ENCODE measurements at places on chromosomes 5 and 9. TPM values are rescaled to one million over a fixed set of nuclear protein-coding genes. Genes with fewer than 3 reads are reported as not detected.

DNA sequence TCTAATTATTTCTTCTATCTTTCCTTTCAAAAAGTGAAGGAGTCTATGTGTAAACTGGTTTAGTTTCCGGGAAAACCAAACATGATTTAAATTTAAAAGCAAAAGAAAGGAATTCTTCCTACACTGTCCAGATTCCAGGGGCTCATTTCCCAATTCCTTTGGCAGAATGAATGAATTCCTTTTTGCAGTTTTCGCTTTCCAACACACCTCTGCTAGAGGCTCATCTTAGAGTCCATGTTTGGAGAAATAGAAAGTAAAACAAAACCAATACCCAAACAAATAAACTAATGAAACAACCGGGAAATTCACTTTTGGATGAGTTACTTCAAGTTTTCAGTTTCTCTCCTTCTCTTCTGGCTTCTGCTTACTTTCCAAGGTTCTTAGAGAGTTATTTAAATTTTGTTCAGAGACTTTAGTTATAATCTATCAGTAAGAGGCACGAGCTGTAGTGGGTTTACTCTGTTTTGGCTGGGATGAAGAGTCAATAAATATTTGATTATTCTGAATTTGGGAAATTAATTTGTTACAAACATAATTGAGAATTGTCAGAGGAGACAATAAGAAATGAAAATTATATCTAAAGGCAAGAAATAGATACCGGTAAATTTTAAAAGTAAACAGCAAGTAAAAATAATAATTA lies 365.0 kb upstream of the CDH9 start:
- H3K4me1 ChIP-seq = no peaks in the 10 kb centered on the region
- H3K36me3 ChIP-seq = peaks cover 9% of the 10 kb centered on the region
- no peak overlapping the region for H3K4me3 ChIP-seq
- no peak for DNase-seq

- no peak overlapping the region for H3K27ac ChIP-seq
- H3K36me3 ChIP-seq = peaks cover 15% of the 10 kb centered on the region
- H3K27me3 ChIP-seq = peaks cover 10% of the 10 kb centered on the region
- no peak overlapping the region for H3K4me3 ChIP-seq
Measured at GRCh38 chr9:19782005-19782404, 6.8 kb downstream of the SLC24A2 start.

- H3K36me3 ChIP-seq = peaks cover 4% of the 10 kb centered on the region
- H3K27ac ChIP-seq = no peak overlapping the region
- DNase-seq = peak; percentile 56
Measured at GRCh38 chr9:83061990-83062650, 822 bp downstream of the RASEF start.

GRCh38 chr5:151670083-151670686 lies 16.5 kb downstream of the SPARC start:
- H3K36me3 ChIP-seq = peaks cover 80% of the 10 kb centered on the region
- DNase-seq = no peak
- H3K4me3 ChIP-seq = no peak overlapping the region
- no peaks in the 10 kb centered on the region for H3K27me3 ChIP-seq
- peaks cover 17% of the 10 kb centered on the region for H3K4me1 ChIP-seq
- H3K27ac ChIP-seq = no peak overlapping the region

Gene CCNJL
- 31.3 TPM for total RNA-seq

- no peak overlapping the region for H3K4me3 ChIP-seq
- H3K36me3 ChIP-seq = no peaks in the 10 kb centered on the region
- H3K4me1 ChIP-seq = 0 out of 2 replicates have a peak, but pooled peaks cover 6% of the 10 kb centered on the region
Measured at GRCh38 chr5:2817031-2817603, 65.6 kb upstream of the IRX2 start.

DNA sequence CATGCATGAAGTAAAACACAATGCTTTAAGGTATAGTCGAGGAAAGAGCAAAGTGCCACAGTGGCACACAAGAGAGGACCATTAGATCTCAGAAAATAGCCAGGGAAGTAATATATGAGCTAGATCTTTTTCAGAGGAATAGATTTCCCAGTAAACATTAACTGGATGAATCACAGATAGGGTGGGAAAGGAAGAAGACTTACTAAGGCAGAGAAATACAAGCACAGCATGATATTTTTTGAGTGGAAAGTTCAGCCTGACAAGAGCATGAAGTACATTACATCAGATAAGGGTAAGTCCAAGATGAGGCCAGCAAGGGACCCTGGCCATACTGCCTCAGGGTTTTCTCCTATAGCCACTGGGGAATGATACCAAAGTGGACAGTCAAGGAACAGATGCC lies 804.6 kb upstream of the DMAC1 start:
- no peaks in the 10 kb centered on the region for H3K36me3 ChIP-seq
- H3K4me3 ChIP-seq = no peak overlapping the region
- H3K4me1 ChIP-seq = peaks cover 8% of the 10 kb centered on the region
- H3K27me3 ChIP-seq = no peaks in the 10 kb centered on the region
- H3K27ac ChIP-seq = no peak overlapping the region

Gene TAF11L10
- not detected for total RNA-seq

DNA sequence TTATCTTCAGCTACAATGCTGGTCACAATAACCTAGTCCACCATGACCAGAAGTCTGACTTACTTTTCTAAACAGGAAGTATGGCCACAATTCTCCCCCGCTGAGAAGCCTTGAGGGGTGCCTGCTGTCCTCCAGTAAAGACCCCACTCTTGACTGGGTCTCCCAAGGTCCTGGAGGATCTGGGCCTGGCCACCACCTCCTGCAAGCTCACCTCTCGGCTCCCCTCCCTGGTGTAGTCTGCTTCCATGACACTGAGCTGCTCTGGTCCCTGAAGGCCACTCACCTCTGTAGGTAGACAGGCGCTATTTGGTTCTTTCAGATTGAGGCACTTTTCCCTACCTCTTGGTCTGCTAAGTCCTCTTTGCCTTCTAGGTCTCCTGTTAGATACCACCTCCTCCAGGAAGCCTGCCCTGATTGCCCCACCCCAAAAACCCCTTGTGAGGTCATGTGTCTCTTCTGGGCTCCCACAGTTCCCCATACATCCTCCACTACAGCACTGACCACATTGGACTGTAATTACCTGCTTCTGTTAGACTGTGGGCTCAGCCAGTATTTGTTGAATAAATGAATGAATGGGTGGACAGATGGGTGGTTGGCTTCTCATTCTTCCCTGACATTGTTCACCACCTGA lies 62.6 kb upstream of the IER5L start:
- H3K4me3 ChIP-seq = no peak overlapping the region
- no peaks in the 10 kb centered on the region for H3K27me3 ChIP-seq
- no peaks in the 10 kb centered on the region for H3K36me3 ChIP-seq
- no peak overlapping the region for H3K27ac ChIP-seq
- no peak for DNase-seq

DNA sequence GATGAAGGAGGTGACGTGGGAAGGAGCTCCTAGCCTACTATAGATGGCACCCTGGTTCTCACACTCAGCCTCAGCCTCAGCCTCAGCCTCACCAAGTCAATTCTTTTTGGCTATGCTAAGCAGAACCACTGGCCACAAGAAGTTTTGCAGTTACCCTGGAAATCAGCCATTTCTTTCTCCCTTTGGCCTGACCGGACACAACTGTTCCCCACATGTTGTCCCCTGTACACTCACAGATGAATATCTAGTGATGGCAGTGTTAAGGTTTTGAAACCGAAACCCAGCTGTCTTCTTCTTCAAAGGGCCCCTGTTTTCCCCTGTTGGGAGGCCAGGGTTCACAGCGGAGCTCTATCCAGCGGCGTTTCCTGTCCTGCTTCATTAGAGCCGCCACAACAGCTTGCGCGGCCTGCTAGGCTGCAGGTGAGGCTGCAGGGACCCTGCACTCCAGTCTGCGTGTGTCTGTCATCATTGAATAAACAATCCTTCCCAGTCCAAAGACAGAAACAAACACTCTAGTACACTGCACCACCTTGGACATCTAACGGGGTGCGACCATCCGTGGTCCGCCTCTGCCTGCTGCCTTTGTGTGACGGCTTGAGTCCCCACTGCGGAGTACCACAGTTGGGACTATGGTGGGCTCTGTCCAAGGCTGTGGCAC lies 250.5 kb downstream of the DENND1A start:
- peaks cover 25% of the 10 kb centered on the region for H3K36me3 ChIP-seq
- H3K27me3 ChIP-seq = no peaks in the 10 kb centered on the region
- H3K27ac ChIP-seq = no peak overlapping the region
- H3K4me3 ChIP-seq = no peak overlapping the region
- 0 out of 2 replicates have a peak, but pooled peaks cover 2% of the 10 kb centered on the region for H3K4me1 ChIP-seq

Gene TCF7
- 11.3 TPM for total RNA-seq

GRCh38 chr9:137647096-137647714 lies 28.4 kb downstream of the EHMT1 start:
- no peaks in the 10 kb centered on the region for H3K27me3 ChIP-seq
- DNase-seq = no peak
- peaks cover 21% of the 10 kb centered on the region for H3K36me3 ChIP-seq
- no peak overlapping the region for H3K4me3 ChIP-seq

- no peak overlapping the region for H3K4me3 ChIP-seq
- DNase-seq = no peak
- H3K4me1 ChIP-seq = peaks cover 12% of the 10 kb centered on the region
- H3K27ac ChIP-seq = no peak overlapping the region
Measured at GRCh38 chr5:74408150-74409043, 232.1 kb downstream of the ENC1 start.

DNA sequence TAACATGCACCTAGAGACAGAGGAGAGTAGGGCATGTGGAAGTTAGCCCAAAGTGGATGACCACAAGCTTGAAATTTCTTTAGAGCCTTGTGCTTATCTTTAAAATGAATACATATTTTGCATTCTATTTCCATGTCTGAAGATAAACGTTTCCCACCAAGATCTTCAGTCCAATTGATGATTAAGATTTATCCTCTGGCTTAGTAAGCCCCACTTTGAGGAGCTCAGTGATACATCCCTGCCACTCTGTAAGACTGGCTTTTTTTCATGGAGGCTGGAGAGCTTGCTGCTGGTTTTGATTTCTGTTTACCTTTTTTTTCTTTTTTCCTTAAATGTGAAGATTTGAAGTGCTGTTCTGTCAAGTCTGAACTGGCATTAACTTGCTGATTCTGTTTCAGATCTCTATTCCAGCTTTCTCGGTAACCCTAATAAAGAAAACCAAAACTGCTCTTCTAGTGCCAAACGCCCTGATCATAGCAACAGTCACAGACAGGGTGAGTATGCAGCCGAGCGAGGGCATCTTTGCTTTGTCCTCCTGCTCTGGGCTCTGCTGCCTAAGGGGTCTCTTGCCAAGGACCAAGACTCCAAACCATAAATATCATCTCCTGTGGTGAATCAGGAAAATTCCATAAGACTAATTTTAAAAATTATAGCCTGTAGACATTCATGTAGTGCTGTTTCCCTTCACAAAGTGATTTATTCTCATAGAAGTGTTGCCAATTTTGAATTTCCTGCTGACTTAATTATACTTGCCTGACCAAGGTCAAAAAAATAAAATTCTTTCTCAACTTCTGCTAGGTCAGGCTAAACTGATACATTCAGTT lies 54.3 kb downstream of the GRAMD2B start:
- H3K27ac ChIP-seq = no peak overlapping the region
- DNase-seq = no peak
- no peak overlapping the region for H3K4me3 ChIP-seq
- peaks cover 23% of the 10 kb centered on the region for H3K36me3 ChIP-seq
- H3K27me3 ChIP-seq = no peaks in the 10 kb centered on the region

- no peak for DNase-seq
- H3K36me3 ChIP-seq = no peaks in the 10 kb centered on the region
- no peaks in the 10 kb centered on the region for H3K27me3 ChIP-seq
- peak overlapping the region; percentile 11 for H3K27ac ChIP-seq
Measured at GRCh38 chr5:137312011-137312410, 187.1 kb downstream of the SPOCK1 start.

- DNase-seq = no peak
- H3K27ac ChIP-seq = no peak overlapping the region
- peaks cover 31% of the 10 kb centered on the region for H3K36me3 ChIP-seq
Measured at GRCh38 chr5:115028557-115028956, 141.2 kb downstream of the TRIM36 start.

DNA sequence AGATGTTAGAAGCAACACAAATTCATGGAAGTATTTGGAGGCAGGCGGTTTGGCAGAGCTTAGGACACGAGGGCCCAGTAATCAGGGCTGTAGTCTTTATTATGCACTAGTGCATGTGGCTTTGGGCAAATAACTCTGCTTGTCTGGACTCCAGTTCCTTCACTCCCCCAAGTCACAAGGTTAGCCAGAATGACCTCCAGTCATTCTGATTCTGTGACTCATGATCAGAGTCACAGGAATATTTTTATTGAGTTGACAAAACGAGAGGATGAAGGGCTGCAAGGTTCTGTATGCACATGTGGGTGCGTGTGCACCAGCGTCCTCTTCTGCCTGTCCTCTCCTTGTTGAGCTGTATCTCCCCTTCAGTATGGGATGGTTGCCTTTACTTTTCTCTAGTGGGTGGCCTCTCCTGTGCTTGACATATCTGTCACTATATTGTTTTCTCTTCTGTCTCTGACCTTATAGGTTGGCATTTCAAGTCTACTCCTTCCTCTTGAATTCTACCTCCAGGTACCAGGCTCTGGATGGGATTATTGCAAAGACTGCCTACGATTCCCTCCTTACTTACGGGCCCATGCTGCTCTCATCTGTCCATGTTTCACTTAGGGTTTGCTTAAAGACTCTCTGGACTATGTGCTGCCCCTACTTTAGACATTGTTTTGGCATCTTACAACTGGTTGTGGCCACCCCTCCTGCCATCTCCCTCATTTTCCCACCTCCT lies 94.6 kb downstream of the KDM4C start:
- DNase-seq = no peak
- H3K27ac ChIP-seq = peak overlapping the region; percentile 9
- no peaks in the 10 kb centered on the region for H3K27me3 ChIP-seq
- H3K36me3 ChIP-seq = peaks cover 15% of the 10 kb centered on the region
- H3K4me1 ChIP-seq = no peaks in the 10 kb centered on the region

DNA sequence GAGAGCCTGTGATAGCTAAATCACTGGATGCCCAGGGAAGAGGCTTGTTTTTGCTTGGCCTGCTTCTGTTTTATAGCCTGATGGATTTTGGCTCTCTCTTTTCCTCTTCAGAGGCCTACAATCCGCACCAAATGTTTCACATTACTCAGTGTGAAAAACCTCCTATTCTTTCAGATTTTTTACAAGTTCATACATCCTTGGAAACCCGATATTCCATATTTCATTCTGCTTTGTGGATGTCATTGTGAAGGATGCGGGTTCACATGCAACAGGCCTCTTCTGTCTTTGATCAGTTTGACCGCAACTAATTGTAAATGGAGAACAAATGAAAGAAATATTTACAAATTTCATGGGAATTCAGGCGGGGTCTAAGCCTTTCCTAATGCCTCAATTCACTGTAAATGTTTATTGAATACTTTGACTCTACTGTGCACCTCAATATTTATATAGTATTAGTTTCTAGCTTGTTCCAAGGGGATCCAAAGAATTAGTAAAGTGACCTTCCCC lies 269.9 kb downstream of the DMRT2 start:
- H3K27me3 ChIP-seq = no peaks in the 10 kb centered on the region
- H3K27ac ChIP-seq = no peak overlapping the region
- H3K4me1 ChIP-seq = no peaks in the 10 kb centered on the region
- DNase-seq = no peak
- H3K4me3 ChIP-seq = no peak overlapping the region
- H3K36me3 ChIP-seq = no peaks in the 10 kb centered on the region

Gene FOXI1
- total RNA-seq = not detected

Gene ZFYVE16
- total RNA-seq = 25.3 TPM

- H3K36me3 ChIP-seq = peaks cover 9% of the 10 kb centered on the region
- no peak overlapping the region for H3K4me3 ChIP-seq
- H3K27me3 ChIP-seq = no peaks in the 10 kb centered on the region
- peaks cover 3% of the 10 kb centered on the region for H3K4me1 ChIP-seq
- no peak overlapping the region for H3K27ac ChIP-seq
Measured at GRCh38 chr5:125106881-125107280, 360.4 kb upstream of the ZNF608 start.

Gene IRF1
- 9.8 TPM for total RNA-seq

Data from WTC11 (cell line).